ENCODE measurements at places on chromosomes 12 and 14.

- DNase-seq = no peak
These were observed 37.9 kb downstream of the ISCA2 start for GRCh38 chr14:74531467-74531866.

DNA sequence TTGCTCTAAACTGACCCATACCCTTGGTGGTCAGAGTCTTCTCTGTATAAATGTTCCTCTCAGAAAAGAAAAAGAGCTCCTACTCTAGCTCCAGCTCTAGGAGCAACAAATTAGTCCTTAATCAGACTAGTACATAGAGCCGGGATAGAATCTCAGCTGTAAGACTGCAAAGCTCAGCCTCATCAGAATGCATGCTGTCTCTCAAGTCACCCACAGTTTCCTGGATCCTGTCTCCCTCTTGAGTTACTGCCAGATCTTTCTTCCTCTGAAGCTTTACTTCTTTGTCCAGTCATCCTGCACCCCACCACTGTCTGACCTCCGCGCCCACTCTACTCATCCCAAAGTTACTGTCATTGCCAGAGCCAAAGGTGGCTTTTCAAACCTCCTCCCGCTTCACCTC is 139.3 kb upstream of the PRMT8 start:
- no peak for DNase-seq

- no peak for DNase-seq
These were observed 16.1 kb upstream of the HDAC7 start for GRCh38 chr12:47835831-47836155.

GRCh38 chr14:60771117-60771516 is 36.6 kb downstream of the MNAT1 start:
- no peak for DNase-seq

- no peak for DNase-seq
These were observed 274.1 kb upstream of the DAAM1 start for GRCh38 chr14:58914279-58914855.

- no peak for DNase-seq
These were observed 138.8 kb upstream of the MAP1LC3B2 start for GRCh38 chr12:116420227-116420880.

GRCh38 chr12:25459541-25459951 is 93.5 kb downstream of the LMNTD1 start:
- DNase-seq = no peak

GRCh38 chr14:93109572-93110481 is 5.9 kb downstream of the ITPK1 start:
- no peak for DNase-seq

GRCh38 chr12:130141901-130142683 is 20.2 kb upstream of the FZD10 start:
- DNase-seq = no peak

GRCh38 chr12:11959117-11959823 is 111.5 kb upstream of the BCL2L14 start:
- no peak for DNase-seq

DNA sequence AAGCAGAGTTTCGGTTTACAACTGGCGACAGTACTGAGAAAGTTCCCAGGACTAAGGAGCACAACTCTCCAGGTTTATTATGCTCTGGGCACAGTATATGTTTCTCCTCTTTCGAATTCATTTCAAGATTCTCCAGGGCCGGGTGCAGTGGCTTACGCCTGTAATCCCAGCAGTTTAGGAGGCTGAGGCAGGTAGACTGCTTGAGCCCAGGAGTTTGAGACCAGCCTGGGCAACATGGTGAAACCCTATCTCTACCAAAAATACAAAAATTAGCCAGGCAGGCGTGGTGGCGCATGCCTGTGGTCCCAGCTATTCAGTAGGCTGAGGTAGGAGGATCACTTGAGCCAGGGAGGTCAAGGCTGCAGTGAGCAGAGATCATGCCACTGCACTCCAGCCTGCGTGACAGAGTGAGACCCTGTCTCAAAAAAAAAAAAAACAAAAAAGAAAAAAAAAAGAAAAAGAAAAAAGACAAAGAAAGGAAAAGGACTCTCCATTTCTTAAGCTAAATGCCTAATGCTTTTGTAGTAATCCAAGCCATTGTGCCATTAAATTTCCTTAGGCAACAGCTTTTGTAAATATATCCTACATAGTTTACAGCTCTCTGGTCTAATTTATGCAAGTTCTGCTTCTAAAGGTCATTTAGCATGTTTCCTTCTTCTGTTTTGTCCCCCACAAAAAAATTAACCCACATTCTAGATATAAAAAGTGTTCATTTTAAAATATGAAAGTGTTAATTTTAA is 34.8 kb downstream of the ATL1 start:
- no peak for DNase-seq

GRCh38 chr12:92482599-92482998 is 220.2 kb upstream of the PLEKHG7 start:
- no peak for DNase-seq

- DNase-seq = no peak
These were observed 32.1 kb upstream of the PWP1 start for GRCh38 chr12:107653519-107653918.

DNA sequence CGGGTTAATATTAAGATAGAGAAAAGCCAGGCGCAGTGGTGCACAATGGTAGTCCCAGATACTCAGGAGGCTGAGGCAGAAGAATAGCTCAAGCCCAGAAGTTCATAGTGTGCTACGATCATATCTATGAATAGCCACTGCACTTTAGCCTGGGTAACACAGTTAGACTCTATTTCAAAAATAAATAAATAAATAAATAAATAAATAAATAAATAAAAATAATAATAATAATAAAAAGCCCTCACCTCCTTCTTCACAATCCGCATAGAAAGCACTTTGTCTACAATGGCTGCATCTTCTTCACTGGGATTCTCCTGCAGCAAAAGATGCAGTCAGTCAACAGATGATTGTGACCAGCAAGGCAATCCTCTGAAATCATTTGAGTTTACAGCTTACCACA is 31.5 kb upstream of the SUPT16H start:
- DNase-seq = no peak

GRCh38 chr14:60691383-60692113 is 32.6 kb downstream of the SIX4 start:
- no peak for DNase-seq

DNA sequence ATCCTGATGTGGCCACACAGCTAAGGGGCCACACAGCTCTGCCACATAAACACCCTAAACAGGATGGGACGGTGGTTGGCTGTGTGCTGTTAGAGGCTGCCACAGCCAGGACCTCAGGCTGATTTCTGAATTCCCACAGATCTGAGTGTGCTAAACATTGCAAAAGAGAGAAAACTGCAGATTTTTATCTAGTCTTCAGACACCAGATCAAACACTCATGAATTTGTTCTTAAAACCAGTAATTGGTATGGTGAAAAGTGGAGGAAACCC is 190.7 kb downstream of the MON2 start:
- no peak for DNase-seq

DNA sequence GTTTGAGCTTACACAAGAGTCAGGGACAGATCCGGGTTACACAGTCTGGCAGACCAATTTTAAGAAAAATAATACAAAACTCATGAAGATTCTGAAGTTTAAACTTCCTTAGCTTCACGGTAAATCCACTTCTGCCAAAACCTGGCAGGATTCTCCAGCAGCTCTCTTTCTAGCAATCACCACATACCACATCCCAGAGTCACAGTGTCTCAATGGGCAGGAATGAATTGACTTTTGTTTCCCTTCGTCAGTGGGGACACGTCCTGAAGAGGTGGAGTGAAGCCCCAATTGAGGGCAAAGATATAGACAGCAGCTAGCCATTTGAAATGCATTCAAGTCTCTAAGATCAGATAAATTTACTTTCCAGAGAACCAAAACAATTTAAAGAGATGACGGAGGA is 117.1 kb upstream of the ARHGAP5 start:
- DNase-seq = no peak

DNA sequence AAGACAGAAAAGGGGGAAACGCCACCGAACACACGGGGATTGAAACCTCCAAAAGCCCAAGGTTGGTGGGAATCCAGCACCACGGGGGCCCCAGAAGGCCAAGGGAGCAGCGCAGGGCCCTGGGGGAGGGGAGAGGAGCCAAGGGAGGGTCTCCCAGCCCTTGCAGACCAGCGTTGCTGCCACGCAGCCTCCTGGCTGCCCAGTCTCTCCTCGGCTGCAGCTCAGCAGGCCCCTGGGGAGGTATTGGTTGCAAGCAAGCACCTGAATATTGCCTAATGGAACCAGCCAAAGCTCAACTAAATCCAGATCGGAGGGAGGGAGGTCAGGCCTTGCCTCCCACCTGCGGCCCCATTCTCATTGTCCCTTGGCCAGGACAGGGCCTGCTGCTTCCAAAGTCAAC is 15.8 kb downstream of the TMEM229B start:
- no peak for DNase-seq

GRCh38 chr12:85711735-85712390 is 124.3 kb downstream of the RASSF9 start:
- no peak for DNase-seq

DNA sequence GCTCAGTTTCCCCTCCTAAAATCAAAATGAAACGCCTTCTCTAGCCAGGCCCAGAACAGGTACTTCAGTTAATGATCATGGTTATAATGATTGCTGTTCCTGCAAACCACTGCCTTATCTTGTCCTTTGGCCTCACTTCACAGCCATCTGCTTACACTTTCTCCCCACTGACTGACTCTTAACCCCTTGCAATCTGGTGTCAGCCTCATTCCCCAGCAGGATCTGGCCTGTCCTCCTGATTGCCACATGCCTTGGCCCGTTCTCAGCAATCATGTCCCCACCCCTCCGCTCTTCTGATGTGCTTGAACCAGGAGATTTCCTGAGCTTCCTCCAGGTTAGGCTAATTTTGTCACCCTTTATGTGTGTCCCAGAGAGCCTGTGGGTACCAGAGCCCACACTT is 64.5 kb downstream of the KCNA1 start:
- DNase-seq = no peak

- no peak for DNase-seq
These were observed 124.0 kb downstream of the APAF1 start for GRCh38 chr12:98769068-98769467.

DNA sequence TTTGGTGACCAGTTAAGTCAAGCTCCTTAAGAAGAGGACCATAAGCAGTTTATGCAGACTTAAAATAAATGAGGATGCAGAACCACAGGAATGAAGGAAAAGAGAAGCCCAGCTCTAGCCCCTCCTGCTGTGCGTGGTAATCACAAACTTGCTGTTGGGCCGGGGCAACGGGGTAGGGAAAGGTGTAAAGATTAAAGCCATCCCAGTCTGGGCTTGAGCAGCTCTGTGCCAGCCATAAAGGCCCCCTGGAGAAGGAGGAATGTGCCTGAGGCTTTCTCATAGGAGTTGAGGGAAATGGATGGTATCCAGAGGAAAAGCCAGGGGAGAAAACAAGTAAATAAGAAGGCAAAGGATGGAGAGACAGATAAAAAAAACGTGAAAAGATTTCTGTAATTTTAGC is 25.1 kb downstream of the TEP1 start:
- no peak for DNase-seq

DNA sequence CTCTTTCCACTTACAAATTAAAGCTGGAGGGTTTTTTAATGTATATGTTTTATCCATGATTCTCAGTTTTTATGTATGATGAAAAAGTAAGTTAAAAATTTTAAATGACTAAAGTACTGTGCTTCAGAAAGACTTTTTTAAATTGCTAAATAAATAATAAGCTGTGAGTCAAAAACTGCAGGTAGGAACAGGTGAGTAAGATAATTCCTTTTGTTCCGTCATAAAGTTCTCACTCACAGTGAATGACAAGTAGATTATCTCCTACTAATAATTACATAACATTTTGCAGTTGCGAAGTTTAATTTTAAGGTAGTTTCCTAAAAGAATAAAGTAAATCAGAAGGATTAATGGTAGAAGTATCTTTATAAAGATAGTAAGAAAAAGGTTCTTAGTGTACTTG is 78.0 kb downstream of the PRKCH start:
- DNase-seq = no peak

- DNase-seq = no peak
These were observed 3.9 kb downstream of the CEBPE start for GRCh38 chr14:23115039-23115731.

DNA sequence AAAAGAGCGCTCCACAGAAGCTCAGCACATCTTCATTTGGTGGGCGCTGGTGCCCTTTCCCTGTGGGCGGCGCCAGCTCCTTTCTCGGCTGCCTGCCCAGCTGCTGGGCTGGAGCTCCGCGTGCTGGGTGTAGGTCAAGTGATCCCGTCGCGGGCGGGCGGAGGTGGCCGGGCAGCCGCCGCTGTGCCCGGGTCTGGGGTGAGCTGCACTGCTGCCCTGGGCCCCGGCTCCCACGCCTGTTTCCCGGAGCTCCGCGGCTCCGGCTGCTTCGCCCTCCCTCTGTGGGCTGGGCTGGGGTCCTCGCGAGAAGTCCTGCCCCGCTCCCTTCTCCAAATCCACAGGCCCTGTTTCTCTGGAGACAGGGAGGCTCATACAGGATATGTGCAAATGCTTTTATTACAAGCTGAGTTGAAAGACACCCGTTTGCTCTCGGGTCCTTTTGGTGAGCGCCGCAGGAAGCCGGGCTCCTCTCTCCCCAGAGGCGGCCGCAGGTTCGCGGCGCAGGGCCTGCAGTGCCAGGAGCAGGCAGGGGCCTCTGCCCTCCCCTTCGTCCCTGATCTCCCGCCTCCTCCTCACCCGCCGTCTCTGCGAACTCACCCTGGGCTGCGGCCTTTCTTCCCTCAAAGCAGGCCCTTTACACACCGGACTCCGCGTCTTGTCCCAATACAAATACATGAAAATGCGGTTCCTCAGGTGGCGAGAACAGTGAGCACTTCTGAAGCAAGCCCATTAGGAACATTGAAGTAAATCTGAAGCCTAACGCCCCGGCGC is 67.8 kb upstream of the CAPRIN2 start:
- no peak for DNase-seq

DNA sequence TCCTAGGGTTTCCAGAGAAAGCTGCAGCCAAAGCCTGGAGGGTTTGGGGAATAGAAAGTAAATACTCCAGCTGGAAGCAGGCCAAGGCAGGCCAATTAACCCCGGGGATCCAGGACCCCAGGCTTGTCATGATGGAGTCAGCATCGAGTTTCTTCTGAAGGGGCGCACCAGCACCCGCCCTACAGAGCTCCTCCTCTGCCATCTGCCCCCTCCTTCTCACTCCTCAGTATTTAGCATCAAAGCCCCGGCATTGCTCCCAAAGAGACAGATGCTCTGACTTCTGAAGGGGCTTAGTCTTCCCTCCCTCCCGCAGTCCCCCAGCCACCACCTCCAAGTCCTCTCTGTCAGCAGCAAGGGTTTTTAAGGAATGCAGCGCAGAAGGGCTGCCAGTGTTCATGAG is 285.1 kb upstream of the NOS1 start:
- DNase-seq = no peak

GRCh38 chr12:113861708-113862312 is 104.3 kb downstream of the RBM19 start:
- no peak for DNase-seq

DNA sequence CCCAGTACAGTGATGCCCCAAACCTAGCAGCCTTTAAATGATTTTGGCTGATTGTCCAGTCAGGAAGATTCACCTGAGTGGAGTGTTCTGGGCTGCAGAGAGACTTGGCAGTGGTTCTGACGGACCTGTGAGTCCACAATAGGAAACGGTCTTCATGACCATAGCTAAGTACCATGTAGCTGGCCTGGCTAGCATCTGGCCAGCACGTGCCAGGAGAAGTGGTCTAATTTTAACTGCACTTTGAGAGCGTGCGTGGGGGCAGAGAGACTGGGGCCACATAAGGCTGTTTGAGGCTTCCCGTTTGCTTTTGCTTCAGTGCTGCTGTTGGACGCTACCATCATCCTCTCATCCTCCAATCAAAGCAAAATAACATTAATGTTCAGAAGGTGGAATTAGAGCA is 54.7 kb downstream of the PPM1A start:
- DNase-seq = no peak

- DNase-seq = no peak
These were observed 13.5 kb downstream of the TBX3 start for GRCh38 chr12:114670291-114670980.

All from stimulated activated CD8-positive, alpha-beta memory T cell treated with anti-CD3 and anti-CD28 coated beads, Interleukin-7, amount 100 ng/mL, for 1 hour (primary cell).